ENCODE measurements at places on chromosomes 12 and 14.

DNA sequence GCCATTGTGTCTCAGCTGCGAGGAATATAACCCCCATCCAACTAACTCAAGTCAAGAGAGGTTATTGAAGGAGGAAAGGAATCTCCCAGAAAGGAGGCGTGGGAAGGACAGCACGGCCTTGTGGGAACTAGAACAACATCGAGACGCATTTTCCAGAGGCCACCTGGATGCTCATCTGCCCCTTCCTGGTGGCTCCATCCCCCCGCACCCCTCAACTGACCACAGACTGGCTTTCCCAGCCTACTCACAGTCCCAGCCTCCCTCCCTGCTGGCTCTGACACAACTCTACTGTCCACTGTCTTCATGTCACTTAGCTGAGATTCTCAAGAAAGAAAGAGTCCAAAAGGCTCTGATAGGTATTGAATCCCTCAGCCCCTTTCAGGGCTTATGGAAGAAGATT, 66.0 kb upstream of the CLMN start:
- no peak for DNase-seq

DNA sequence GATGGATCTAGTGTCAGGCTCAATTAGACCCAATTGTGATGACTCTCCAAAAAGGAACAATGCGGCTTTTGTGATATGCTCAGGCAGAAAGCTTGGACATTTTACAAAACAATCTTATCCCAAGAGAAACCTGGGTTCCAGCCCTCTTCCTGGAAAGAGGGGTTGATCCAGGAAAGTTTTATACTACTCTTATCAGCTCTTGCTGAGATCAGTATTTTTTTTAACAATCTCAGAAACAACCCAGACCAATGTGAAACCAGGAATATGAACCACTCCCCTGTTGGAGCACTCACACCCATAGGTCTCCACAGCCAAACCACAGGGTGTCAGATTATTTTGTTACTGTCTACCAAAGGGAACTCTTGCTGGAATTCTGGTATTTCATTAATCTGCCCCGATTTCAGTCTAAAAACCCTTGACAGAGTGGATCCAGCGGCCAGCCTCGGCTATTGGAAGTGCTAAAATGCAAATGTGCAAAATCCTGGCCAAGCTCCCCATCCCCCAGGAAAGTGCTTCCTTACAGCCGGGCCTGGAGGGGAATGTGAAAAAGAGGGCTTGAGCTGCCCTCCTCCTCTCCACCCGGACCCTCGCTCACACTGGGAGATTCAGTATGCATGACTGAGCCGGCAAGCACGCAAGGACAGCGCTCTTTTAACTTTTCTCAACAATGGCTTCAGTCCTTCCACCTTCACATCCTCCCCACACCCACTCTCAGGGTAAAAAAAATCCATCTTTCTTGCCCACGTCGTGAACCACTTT, 4.0 kb downstream of the FBXL14 start:
- DNase-seq, result no peak

GRCh38 chr12:13666806-13667205, 314.6 kb downstream of the GRIN2B start:
- DNase-seq, result peak; percentile 13

GRCh38 chr12:95277139-95277538, 59.5 kb downstream of the VEZT start:
- DNase-seq, result no peak

GRCh38 chr14:105862581-105863239, 336.3 kb downstream of the TMEM121 start:
- DNase-seq, result no peak

DNA sequence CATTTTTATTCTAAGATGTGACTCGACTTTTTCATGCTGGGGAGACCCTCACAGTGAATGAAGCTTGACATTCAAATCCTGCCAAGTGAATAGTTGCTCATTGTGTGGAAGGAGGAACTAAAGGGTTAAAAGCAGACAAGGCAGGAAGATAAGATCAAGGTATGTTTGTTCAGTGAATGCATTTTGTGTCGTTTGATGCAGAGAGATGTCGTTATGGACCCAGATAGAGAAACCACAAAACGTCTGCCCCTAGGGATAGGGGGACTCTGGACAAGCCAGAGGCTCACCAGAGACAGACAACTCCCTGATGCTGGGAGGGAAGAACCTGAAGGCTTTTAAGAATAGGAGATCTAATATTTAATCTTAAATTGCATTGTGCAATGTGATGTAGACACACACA, 72.5 kb upstream of the MYL2 start:
- no peak for DNase-seq

DNA sequence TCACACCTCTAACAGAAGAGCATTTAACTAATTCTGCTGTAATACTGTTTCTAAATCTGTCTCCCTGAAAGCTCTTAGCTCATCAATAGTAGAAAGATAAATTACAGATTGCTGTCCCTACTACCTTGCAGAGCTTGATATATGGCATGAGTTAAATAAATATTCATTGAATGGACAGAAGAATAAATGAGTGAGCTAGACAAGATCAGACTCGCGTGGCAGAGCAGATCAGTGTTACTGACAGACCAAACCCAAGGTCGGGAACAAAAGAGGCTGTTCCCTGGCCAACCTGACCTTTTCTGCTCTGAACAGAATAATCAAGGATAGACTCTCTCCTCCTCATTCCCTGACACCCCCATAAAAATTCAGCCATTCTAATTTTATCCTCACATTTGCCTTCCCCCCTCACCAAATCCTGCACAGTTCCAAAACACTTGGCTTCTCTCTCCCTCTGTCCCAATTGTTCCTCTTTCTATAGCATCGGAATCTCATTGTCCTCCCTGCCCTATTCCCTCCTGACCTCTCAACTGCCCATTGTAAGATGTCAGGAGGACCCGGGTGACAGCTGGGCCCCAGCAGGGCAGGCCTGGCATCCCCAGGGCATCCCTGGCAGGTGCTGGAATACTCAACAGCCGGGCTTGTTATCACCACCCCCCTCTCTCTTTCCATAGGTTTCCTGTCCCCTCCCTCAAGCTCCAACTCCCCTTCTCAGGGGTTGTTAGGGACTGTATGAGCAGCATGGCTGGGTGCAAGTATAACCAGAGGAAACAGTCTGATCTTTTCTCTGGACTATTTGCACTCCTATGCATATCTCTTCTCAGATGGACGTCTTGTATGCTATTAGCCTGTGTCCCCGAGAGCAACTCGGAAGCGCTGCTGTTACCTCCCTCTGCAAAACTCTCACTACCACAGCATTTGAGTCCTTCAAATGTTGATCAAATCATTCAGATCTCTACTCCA, 19.9 kb downstream of the NEUROD4 start:
- no peak for DNase-seq

- DNase-seq, result no peak
Observed at GRCh38 chr12:77368379-77368778, 303.0 kb upstream of the E2F7 start.

GRCh38 chr14:59332727-59333126, 132.5 kb downstream of the GPR135 start:
- DNase-seq, result peak; percentile 62

- DNase-seq, result no peak
Observed at GRCh38 chr12:2250797-2251196, 198.0 kb downstream of the CACNA1C start.

DNA sequence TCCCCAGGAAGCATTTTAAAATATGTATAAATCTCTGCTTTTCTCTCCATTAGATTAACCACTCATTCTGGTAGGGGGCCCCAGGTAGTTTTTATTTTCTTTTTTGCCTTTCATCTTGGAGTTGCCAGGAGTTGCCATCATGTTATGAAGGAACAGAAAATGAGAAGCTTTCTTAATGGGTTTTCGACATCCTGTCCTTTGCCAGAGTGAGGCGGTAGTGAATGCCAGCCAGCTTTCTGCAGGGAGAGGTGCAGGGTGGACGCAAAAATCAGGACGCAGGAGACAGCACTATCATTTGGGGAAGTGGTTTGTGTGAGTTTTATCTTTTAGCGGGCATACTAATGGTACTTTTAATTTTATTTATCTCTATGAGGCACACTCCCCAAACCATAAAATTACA, 1.7 kb downstream of the RASSF8 start:
- DNase-seq, result peak; percentile 48

DNA sequence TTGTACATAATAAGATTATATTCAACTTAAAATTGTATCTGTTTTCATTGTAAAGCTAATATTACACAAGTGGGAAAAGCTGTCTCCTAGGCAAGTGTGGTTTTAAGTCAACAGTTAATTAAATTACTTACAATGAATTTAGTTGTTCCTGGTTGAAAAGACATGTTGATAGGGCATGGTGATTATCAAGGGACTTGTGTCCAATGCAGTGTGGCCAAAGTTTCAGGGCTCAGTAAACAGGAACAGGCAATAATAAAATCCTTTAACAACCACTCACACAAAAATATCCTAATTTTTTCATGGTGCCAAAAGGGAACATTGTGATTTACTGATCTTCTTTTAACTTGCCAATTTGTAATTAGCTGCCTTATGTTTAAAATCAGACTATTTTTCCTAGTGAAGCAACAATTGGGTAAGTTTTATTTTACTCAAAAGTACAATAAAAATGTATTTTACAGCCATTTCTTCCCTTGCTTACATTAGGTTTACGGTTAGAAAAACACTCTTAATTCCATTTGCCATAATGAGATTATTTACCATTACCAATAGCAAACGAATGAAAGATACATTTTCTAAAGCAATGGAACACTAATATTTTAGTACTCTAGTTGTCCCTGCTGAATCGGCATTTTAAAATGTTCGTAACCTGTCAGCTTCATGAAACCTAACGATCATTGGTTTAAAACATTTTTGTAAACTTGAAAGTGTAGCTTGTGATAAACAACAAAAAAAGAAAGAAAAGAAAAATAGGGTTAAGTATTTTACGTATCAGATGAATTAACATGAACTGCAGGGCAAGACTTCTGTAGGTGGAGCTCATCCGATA, 1.8 kb upstream of the WNK1 start:
- no peak for DNase-seq

DNA sequence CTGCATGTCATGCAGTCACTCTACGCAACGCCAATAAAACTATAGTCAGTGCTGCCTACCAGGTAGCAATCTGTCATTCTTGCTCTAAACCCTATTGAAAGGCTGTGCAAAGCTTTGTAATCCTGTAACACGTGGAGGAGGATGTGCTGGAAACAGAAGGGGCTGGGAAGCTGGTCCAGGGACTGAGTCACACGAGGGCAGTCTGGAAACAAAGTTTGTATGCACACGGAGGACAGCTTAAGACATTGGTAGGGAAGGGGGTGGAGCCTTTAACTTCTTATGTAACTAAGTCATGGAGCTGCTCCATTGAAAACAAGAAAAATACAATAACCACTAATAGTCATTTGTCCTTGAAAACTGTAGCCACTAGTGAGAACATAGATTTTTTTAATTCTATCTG, 128.0 kb downstream of the BCAT1 start:
- peak; percentile 11 for DNase-seq

- no peak for DNase-seq
Observed at GRCh38 chr14:103052407-103052806, 4.9 kb downstream of the CDC42BPB start.

GRCh38 chr14:88106377-88106776, 101.4 kb downstream of the GPR65 start:
- DNase-seq, result no peak

GRCh38 chr12:75439048-75439447, 41.5 kb upstream of the GLIPR1 start:
- no peak for DNase-seq

GRCh38 chr14:105195522-105196264, 14.6 kb upstream of the NUDT14 start:
- no peak for DNase-seq

- DNase-seq, result no peak
Observed at GRCh38 chr14:94638961-94639817, 27.0 kb downstream of the SERPINA3 start.

GRCh38 chr14:22871224-22872032, at the start of gene LRP10:
Gene LRP10, plus strand, starts transcription at chr14:22871740. Its CDS starts 564 bp downstream, at chr14:22872304.
- peak; percentile 95 for DNase-seq

GRCh38 chr12:51009056-51009440, 17.1 kb downstream of the SLC11A2 start:
- DNase-seq, result peak; percentile 62

- no peak for DNase-seq
Observed at GRCh38 chr14:68389943-68390342, 402.9 kb downstream of the ZFP36L1 start.

DNA sequence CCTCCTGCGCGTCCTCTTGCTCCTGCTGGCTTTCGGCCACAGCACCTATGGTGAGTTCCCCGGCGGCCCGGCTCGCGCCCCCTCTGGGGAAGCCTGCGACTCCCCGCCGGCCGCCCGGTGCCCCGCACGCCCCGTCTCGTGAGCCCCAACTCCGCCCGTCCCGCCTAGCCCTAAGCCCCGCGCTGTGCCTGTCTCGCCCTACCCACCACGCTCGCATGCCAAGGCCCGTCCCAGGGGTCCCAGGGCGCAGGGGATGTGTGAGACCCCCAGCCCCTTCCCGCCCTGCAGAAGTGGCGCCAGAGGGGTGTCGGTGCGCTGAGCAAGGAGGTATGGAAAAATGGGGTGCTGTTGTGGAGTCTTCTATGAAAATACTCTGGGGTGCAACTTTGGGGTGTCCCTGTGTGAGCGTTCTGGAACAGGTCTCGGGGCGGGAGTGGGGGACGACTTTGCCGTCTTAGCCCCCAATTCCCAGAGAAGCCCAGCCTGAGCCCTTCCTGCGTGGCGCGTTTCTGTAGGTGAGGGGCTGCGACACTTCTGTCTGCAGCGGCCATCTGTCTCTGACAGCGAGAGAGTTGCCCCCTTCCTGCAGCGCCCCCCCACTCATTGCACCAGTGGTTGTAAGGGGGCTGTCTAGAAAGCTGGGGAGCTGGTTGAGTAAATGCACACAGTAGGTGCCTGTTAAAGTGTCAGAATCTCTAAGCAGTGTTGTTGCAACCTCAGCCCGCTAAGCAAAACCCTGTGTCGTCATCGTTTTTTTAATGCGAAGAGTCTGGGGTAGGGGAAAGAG, 587 bp downstream of the DLK1 start:
- no peak for DNase-seq

- DNase-seq, result no peak
Observed at GRCh38 chr12:113858841-113859386, 107.2 kb downstream of the RBM19 start.

- peak; percentile 34 for DNase-seq
Observed at GRCh38 chr14:57060276-57060955, 208.3 kb downstream of the EXOC5 start.

- peak; percentile 68 for DNase-seq
Observed at GRCh38 chr12:101697930-101698799, 725 bp downstream of the CHPT1 start.

- DNase-seq, result no peak
Observed at GRCh38 chr12:25839470-25839869, 119.0 kb upstream of the RASSF8 start.

- no peak for DNase-seq
Observed at GRCh38 chr12:49693931-49694444, 13.2 kb downstream of the FMNL3 start.

GRCh38 chr14:31261523-31261858, 53.9 kb upstream of the HECTD1 start:
- no peak for DNase-seq

- DNase-seq, result peak; percentile 15
Observed at GRCh38 chr12:45648070-45648469, 81.4 kb upstream of the ARID2 start.

GRCh38 chr12:103457471-103457870, 38.3 kb downstream of the C12orf42 start:
- no peak for DNase-seq

DNA sequence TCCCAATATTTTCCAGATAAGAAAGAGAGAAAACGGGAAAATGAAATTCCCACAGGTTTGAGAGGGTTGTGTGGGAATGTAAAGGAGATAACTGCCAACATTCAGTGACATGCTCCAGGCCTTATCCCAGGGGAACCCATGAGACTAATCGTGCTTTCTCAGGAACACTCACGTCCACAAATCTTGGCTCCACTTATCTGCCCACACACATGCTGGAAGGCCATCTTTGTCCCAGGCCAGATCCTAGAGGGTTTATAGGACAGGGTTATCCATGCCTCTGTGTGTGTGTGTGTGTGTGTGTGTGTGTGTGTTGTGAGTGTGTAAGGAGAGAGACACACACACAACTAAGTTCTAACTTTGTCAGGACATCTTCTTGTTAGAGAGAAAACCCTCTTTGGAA, 182.2 kb upstream of the E2F7 start:
- DNase-seq, result no peak

Measured in hepatocyte (in vitro differentiated cells).